NAMALWA (cell line): ENCODE measurements at places on chromosomes 2 and 18.

GRCh38 chr2:233413559-233414272 is 59.4 kb downstream of the DGKD start:
- DNase-seq, result no peak

- DNase-seq, result no peak
These were observed 39.1 kb downstream of the ETAA1 start for GRCh38 chr2:67436221-67436620.

GRCh38 chr2:169393068-169393590 is 30.8 kb upstream of the LRP2 start:
- no peak for DNase-seq

- DNase-seq, result no peak
These were observed 160.5 kb upstream of the STK17B start for GRCh38 chr2:196331851-196332250.

DNA sequence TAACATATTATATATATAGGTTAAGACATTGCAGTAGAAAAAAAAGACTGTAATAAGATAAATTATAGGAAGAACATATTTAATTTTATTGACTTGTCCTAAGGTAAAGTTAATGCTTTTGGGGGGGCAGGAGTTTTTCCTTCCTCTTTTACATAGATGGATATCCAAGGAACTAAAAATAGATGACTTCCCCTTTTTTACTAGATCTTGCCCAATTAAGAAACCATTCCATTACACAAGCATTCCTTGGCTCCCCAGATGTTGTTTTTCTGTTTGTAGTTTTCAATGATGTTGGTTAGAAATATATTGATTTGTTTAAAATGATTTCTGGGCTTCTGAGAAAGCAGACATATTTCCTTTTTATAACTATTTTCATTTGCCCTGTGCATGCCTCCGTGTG is 22.4 kb upstream of the PMAIP1 start:
- DNase-seq, result no peak

GRCh38 chr2:242052421-242052820 is 182.9 kb downstream of the RTP5 start:
- DNase-seq, result no peak

DNA sequence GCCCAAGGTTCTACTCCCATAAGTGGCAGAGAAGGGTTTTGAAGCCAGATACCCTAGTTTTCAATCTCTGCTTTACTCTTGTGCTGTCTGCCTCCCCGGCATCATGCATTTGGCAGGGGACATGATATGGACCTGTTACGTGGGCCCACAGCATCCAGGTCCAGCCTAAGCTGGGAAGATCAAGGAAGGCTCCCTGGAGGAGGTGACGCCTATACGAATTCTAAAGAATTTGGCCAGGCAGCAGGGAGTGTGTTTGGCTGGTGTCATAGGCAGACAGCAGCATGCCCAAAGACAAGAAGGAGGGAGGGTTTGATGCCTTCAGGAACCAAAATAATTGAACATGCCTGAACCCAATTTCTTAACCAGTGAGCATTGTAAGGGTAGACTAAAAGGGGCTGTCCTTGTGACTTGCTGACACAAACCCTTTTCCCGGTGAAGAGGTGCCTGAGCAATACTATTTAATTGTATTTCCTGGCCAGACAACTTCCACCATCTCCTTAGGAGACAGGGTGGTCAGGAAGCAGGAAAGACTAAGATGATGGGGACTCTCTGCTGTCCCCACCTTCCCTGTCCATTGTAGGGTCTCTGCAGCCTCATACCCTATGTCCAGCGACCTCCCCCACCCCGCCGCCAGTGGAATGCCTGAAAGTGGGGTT is 21.3 kb downstream of the NRP2 start:
- DNase-seq, result no peak
